HepG2 (cell line): ENCODE measurements at places on chromosomes 12 and 14.
A peak's percentile ranks its signal among the peaks of the same experiment; 100 is the strongest.

DNA sequence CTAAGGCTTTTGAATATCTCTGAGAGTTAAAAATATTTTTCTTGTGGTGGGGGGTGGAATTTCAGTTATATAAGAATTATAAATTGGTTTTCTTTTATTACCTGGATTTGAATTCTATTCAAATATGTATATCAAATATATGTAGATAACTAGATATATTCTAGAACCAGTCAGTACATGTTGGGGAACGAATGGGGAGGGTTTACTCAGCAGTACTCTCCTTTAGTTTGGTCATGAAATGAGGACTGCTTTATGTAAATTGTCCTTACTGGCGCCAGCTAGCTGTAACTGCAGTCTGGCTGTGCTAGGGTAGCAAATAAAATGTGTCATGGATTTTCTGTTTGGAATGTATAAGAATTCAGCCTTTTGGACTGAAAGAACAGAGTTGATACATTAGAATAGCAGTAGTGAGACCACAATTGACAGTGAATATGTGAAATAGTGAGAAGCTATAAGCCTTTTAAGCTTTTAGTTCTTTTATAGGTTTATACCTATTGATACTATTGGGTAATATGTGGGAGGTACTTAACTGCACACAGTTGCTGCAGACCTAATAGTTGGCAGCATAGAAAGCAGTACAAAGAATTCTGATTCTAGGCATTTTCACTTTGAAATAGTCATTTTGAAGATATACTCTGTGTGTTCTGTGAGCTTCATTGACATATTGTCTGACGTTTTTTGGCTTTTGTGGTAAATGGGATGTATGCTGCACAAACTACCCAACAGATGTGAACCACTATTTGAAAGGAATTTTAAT, 29.0 kb downstream of the ATF7IP start:
- H3K27ac ChIP-seq = peak overlapping the region; percentile 49
- peaks cover 10% of the 10 kb centered on the region for H3K4me1 ChIP-seq
- H3K4me3 ChIP-seq = peak overlapping the region; percentile 22; the same call in 1 of the 2 replicates
- peak; percentile 69 for DNase-seq
- no peaks in the 10 kb centered on the region for H3K27me3 ChIP-seq
- no peaks in the 10 kb centered on the region for H3K36me3 ChIP-seq

- no peaks in the 10 kb centered on the region for H3K36me3 ChIP-seq
- no peak overlapping the region for H3K27ac ChIP-seq
- no peak for DNase-seq
- no peaks in the 10 kb centered on the region; the same call in 1 of the 2 replicates for H3K27me3 ChIP-seq
- H3K4me3 ChIP-seq = no peak overlapping the region
Measured at GRCh38 chr12:112368856-112369255, 13.4 kb downstream of the HECTD4 start.

- no peak overlapping the region for H3K27ac ChIP-seq
- H3K27me3 ChIP-seq = no peaks in the 10 kb centered on the region
- no peaks in the 10 kb centered on the region for H3K4me1 ChIP-seq
- H3K4me3 ChIP-seq = no peak overlapping the region
- H3K36me3 ChIP-seq = no peaks in the 10 kb centered on the region
- DNase-seq = no peak
Measured at GRCh38 chr12:9829483-9829882, 2.2 kb downstream of the KLRF1 start.

DNA sequence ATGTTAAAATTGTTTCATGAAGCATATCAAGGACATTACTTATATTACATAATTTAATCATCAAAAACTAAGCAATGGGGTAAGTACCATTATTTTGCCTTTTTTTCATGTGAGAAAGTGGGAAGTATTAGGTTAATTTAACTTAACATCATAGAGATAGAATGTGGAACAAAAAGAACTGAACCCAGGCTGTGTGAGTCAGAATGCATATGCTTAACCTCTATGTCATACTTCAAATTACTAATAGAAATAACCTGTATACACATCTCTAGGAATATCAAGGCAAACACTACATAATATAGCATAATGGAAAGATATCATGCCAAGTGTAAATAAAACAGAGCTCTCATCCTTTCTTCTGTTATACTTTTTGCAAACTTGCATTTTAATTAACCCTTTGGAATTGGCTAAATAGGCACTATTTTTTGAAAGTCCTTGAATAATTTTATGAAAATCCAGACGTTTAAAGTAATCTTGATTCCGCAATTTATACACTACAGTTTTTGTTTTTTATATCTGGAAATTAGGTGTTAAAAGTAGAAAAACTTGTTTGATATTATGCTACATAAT, 777.7 kb downstream of the SLC6A15 start:
- H3K27me3 ChIP-seq = no peaks in the 10 kb centered on the region
- DNase-seq = no peak
- H3K4me3 ChIP-seq = no peak overlapping the region
- H3K36me3 ChIP-seq = no peaks in the 10 kb centered on the region
- no peak overlapping the region for H3K27ac ChIP-seq
- no peaks in the 10 kb centered on the region for H3K4me1 ChIP-seq

DNA sequence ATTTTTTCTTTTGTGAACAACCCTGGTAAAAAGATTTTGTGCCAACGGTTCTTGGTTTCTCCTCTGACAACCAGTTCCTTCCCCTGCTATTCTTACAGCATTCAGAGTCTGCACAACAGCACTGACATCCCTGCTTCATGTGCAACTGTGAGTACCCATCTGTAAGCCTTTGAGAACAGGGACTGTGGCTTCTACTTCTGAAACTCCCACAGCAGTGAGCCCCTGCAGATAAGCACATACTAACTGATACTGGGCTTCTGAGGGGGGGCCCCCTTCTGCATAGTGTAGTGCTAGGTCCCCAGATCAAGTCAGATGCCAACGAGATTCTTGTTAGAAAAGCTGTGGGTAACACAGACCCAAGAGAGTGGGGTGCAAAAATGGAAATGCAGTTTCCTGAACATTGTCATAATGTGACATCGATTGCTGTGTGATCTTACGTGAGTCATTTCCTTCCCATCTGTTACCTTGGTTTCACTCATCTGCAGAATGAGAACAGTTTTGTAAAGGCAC, 11.1 kb upstream of the NINJ2 start:
- H3K36me3 ChIP-seq = no peaks in the 10 kb centered on the region
- no peak overlapping the region for H3K4me3 ChIP-seq
- peak overlapping the region; percentile 33 for H3K27ac ChIP-seq
- DNase-seq = no peak
- peaks cover 26% of the 10 kb centered on the region for H3K4me1 ChIP-seq
- H3K27me3 ChIP-seq = 0 out of 3 replicates have a peak, but pooled peaks cover 2% of the 10 kb centered on the region

DNA sequence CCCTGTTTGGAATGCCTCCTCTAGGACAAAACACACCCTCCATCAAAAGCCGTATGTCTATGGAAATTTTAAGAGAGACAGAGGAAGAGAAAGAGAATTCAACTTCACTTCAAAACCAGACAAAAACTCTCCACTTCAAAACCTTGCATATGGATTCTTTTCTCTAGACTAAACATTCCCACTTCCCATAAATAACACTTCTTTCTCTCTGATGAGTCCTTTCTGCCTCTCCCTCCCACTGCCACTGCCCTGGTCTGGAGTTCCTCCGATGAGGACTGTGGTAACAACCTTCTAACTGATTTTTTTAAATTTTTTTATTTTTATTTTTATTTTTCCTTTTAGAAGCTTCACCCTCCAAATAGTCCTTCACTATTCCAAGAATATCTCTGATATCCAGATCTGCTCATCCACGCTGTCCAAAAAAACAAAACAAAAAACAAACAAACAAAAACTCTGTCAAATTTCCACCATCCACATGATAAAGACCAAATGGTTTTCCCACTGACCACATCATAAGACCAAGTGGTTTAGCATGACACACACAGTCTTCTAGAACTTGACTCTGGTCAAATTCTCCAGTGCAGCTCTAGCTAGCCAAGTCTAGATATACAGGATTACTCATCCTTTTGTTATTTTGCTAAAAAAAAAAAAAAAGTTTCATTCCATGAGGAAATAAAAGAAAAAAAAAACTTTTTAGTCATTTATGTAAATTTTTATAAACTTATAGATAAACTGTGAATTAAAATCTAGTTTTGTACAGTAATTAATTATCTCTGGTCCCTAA, 256.0 kb downstream of the PPFIA2 start:
- H3K4me1 ChIP-seq = no peaks in the 10 kb centered on the region
- H3K27me3 ChIP-seq = no peaks in the 10 kb centered on the region
- H3K27ac ChIP-seq = no peak overlapping the region
- no peak overlapping the region for H3K4me3 ChIP-seq
- no peaks in the 10 kb centered on the region for H3K36me3 ChIP-seq

DNA sequence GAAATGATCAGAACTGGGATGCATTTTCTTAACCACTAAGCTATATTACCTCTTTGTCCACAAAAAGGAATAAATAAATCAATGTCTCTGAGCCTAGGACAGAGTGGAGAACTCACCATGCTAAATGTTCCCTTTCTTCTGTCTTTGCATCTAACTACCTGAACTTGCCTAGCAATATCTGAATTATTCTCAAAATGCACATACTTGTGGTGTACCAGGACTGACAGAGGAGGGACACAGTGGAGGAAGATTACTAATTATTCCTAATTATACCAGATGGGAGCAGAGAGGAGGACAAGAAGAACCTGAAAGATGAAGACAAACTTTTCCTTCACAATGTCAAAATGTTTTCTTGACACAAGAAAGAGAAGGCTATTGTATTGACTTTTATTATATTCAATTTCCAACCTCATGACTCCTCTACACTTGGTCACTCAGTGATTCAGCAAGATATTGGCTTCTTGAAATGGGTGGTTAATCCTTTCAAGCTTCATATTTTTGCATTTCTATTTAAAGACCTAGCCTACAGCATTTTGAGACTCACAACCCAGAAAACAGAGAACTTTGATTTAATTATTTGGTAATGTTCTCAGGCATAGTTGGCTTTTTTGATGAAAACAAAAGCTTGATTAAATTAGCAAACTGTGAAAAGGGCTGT, 117.2 kb upstream of the LRFN5 start:
- H3K4me1 ChIP-seq = no peaks in the 10 kb centered on the region
- no peak for DNase-seq
- H3K4me3 ChIP-seq = no peak overlapping the region
- no peaks in the 10 kb centered on the region for H3K36me3 ChIP-seq
- H3K27ac ChIP-seq = no peak overlapping the region
- no peaks in the 10 kb centered on the region for H3K27me3 ChIP-seq

DNA sequence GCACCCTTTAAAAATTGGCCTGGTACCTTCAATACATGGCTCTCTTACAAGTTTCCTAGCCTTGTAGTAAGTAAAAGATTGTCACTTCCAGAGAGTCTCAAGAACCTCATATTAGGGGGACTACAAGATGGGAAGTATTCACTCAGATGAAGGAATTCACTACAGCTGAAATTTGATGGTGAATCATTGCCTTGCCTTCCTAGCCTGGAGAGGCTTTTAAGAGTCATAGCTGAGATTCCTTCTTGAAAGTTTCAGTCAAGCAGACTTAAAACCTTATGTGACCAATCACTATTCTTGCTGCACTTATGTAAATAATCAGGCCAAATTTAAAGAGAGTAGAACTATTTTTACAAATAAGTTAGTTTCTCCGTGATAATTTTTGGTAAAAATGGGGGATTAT, 451.6 kb downstream of the TRHDE start:
- no peak for DNase-seq
- no peaks in the 10 kb centered on the region for H3K36me3 ChIP-seq
- no peaks in the 10 kb centered on the region for H3K27me3 ChIP-seq
- H3K4me1 ChIP-seq = no peaks in the 10 kb centered on the region
- no peak overlapping the region for H3K4me3 ChIP-seq

- H3K4me3 ChIP-seq = no peak overlapping the region
- peaks cover 14% of the 10 kb centered on the region for H3K4me1 ChIP-seq
- no peak for DNase-seq
- no peaks in the 10 kb centered on the region for H3K36me3 ChIP-seq
- H3K27me3 ChIP-seq = no peaks in the 10 kb centered on the region
- H3K27ac ChIP-seq = no peak overlapping the region
Measured at GRCh38 chr12:89160716-89161123, 191.6 kb downstream of the DUSP6 start.

GRCh38 chr14:68325267-68325807, 467.5 kb downstream of the ZFP36L1 start:
- DNase-seq = no peak
- no peaks in the 10 kb centered on the region for H3K36me3 ChIP-seq
- H3K27ac ChIP-seq = no peak overlapping the region
- peaks cover 22% of the 10 kb centered on the region for H3K4me1 ChIP-seq
- H3K27me3 ChIP-seq = no peaks in the 10 kb centered on the region

DNA sequence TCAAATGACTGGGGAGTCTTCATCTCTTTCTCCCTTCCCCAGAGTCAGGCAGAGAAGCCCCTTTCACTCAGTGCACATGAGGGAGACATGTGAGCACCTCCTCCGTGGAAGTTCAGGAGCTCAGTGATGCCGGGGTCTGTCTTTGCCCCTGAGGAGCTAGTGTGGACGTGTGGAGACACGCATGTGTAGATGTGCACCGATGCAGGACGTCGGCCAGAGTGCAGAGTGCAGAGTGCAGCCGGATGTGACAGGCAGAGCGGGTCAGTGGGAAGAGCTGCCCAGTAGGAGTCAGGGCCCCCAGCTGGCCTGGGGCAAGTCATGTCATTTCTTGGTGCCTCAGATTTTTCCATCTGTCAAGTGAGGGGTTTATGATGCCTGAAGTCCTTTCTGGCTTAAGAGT, 20.7 kb downstream of the TSPAN9 start:
- DNase-seq = peak; percentile 61
- H3K27ac ChIP-seq = peak overlapping the region; percentile 83
- H3K4me3 ChIP-seq = 0 out of 2 replicates have a peak overlapping the region, but pooled peaks have one; percentile 9
- no peaks in the 10 kb centered on the region for H3K27me3 ChIP-seq
- peaks cover 76% of the 10 kb centered on the region for H3K4me1 ChIP-seq

GRCh38 chr12:18462442-18462841, 201.1 kb downstream of the PIK3C2G start:
- H3K27ac ChIP-seq = no peak overlapping the region
- no peak for DNase-seq
- H3K36me3 ChIP-seq = no peaks in the 10 kb centered on the region

GRCh38 chr14:77459072-77459723, 1.3 kb downstream of the AHSA1 start:
- H3K27me3 ChIP-seq = no peaks in the 10 kb centered on the region; the same call in 2 of the 3 replicates
- H3K36me3 ChIP-seq = peaks cover 42% of the 10 kb centered on the region
- peak; percentile 75 for DNase-seq
- peak overlapping the region; percentile 88 for H3K27ac ChIP-seq

GRCh38 chr12:43835264-43835655, 621 bp upstream of the TMEM117 start:
- peaks cover 38% of the 10 kb centered on the region for H3K4me1 ChIP-seq
- no peak for DNase-seq
- H3K27me3 ChIP-seq = no peaks in the 10 kb centered on the region
- peak overlapping the region; percentile 86 for H3K4me3 ChIP-seq
- H3K36me3 ChIP-seq = no peaks in the 10 kb centered on the region

GRCh38 chr12:97595426-97595831, 132.8 kb downstream of the RMST start:
- DNase-seq = peak; percentile 74
- H3K36me3 ChIP-seq = no peaks in the 10 kb centered on the region
- peaks cover 43% of the 10 kb centered on the region for H3K4me1 ChIP-seq
- H3K27me3 ChIP-seq = no peaks in the 10 kb centered on the region
- no peak overlapping the region; the same call in 1 of the 2 replicates for H3K4me3 ChIP-seq
- peak overlapping the region; percentile 47 for H3K27ac ChIP-seq

DNA sequence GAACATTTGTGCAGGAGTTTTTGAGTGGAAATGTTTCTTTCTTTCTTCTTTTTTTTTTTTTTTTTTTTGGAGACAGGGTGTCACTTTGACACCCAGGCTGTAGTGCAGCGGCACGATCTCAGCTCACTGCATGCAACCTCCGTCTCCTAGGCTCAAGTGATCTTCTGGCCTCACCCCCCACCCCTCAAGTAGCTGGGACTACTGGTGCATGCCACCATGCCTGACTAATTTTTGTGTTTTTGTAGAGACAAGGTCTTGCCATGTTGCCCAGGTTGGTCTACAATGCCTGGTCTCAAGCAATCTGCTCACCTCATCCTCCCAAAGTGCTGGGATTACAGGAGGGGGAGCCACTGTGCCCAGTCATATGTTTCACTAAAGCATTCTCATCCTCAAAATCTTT, 69.2 kb upstream of the BCAT1 start:
- H3K27ac ChIP-seq = no peak overlapping the region
- DNase-seq = no peak
- no peaks in the 10 kb centered on the region for H3K27me3 ChIP-seq
- H3K36me3 ChIP-seq = no peaks in the 10 kb centered on the region
